A549 treated with DMSO at 1 μM for 4 hours (cell line): ENCODE measurements at places on chromosomes 11 and 22. TPM values are rescaled to one million over a fixed set of nuclear protein-coding genes. Genes with fewer than 3 reads are reported as not detected.

Gene POU2AF2
- not detected in 5 replicates for total RNA-seq

Gene CABP4
- not detected in 5 replicates for total RNA-seq

Gene MS4A6A
- total RNA-seq, result not detected in 5 replicates

Gene EXT2
- 56.2 to 65.0 TPM (median 61.5 TPM) in 5 replicates for total RNA-seq

Gene KCNK4
- total RNA-seq, result 0.06 to 0.07 TPM in 2 of 5 replicates, not detected in the others

Gene OR52A1
- total RNA-seq, result not detected in 5 replicates

Gene CEND1
- 0.81 to 2.3 TPM (median 1.6 TPM) in 5 replicates for total RNA-seq

Gene ARVCF
- total RNA-seq, result 1.9 to 2.7 TPM (median 2.3 TPM) in 5 replicates

Gene C11orf87
- 0.01 to 0.06 TPM (median 0.02 TPM) in 4 of 5 replicates, not detected in the other for total RNA-seq

Gene CHRM1
- total RNA-seq, result 0.03 to 0.11 TPM (median 0.04 TPM) in 3 of 5 replicates, not detected in the others

Gene ADAMTS15
- total RNA-seq, result 9.0 to 12.6 TPM (median 11.5 TPM) in 5 replicates
